ENCODE measurements at places on chromosomes 1 and 21.

DNA sequence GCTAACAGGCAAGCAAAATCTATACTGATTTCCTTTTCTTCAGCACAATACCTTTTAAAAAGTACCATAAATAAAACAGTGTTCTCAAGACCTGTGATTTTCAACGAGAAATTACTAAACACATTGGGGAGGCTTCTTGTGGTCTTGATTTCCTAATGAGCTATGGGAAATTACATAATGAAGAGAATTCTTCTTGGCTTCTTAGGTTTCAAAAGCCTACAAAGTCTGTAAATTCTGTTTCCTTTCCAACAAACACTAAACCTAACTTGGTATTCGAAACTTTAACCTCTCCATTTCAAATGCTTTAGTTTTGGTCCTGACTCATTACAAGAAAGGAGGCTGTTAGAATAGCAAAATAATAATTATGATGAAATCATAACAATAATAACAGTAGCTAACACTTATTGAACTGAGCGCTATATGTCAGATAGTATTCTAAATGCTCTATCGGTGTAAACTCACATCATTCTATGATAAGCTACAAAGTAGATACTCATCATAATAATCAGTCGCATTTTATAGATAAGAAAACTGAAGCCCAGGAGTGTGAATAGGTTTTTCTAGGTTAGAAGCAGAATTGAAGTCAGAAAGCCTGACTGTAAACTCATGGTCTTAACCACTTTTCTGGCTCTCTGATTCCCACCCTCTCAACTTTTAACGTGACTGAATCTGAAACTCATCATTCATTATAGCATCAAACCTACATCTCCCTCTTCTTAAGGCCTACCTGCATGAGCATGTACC is 486.7 kb downstream of the SMYD3 start:
- no peak for DNase-seq

DNA sequence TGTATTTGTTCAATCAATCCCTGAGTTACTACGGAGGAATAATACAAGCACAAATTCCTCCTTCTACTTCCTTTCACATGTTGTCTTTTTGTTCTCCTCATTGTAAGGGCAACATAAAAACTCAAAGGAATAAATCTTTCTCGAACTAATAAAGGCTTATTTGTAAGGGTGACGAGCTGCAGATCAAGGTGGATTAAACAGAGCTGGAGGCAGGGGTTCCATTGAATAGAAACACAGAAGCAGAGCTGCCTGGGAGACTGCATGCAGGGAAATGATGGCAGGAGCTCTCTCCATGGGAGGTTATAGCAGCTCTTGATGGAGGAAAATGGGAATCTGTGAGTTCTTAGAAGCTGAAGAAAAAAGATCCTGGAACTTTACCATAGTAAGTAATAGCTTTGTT is 160.2 kb downstream of the CYYR1 start:
- no peak for DNase-seq

DNA sequence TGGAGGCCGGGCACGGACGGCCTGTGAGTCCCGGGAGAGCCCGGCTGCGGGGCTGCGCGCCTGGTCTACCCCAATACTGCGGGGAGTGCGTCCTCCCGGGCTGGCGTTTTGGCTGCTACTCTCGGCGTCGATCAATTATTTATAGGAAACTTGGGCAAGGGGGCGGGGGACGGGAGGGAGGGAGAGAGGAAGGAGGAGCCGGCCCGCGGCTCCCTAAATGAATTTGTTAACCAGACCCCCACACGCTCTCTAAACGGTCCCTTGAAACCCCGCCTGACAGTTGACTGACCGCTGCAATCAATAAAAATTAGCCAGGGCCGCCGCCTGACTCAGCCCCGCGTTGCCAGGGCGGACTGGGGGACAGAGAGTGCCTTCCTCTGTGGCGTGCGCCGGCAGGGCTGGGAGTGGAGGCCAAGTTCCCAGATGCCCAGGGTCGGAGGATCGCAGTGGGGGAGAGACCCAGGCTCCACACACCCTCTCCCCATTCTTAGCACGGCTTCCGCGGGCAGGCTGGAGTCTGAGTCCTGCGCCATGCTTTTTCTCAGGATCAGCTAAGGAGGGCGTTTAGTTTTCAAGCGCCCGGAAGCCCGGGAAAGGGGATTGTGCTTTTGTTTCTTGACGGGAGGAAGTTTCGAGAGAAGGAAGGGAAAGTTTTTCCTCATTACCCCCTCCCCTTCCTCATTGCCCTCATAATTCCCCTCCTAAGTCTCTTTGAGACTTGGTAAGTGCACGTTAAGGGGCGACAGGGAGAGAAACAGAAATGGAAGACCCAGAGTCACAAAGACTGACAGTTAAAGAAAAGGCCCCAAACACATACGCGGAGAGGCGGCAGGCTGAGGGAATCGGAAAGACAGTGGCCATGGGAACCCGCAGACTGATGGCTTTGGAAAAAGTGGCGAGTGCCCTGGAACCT is 6.2 kb downstream of the PAX7 start:
- DNase-seq = no peak

DNA sequence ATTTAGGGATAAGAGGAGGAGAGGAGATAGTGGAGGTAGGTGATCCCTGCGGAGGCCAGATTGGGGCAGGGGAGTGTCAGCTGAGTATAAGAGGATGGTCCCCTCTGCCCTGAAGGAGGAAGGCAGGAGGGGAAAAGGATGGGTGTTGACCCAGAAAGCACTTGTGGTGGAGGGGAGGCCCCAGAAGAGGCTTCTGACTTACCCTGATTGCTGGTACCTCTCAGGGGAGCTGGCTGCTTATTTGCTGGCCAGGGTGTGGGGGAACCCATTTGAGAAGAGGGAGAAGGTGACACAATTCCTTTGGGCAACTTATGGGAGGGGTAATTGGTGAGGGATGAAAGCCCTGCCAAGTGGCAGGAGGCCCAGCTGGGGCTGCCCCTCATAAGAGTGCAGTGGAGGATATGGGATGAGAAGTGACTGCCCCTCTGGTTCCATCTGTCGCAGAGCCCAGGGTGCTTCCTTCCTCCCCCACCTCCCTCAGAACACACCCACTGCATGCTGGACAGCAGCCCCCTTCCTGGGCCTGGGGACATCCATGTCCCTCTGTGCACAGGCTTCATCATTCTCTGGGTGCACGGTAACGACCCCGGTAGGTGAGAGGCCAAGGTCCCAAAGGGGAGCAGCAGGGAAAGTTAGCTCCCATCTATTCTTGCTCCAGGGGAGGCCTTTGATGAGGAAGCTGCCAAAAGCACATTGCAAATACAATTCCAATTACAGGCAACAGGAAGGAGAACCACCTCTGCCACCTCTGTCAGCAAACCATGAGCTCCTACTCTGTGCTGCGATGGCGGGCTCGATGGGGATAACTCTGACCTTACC is 1.4 kb upstream of the PCSK9 start:
- DNase-seq = no peak

- no peak for DNase-seq
These were observed 10.6 kb downstream of the KANK4 start for GRCh38 chr1:62308606-62309005.

GRCh38 chr1:3683992-3684391 is 31.7 kb downstream of the TP73 start:
- no peak for DNase-seq

DNA sequence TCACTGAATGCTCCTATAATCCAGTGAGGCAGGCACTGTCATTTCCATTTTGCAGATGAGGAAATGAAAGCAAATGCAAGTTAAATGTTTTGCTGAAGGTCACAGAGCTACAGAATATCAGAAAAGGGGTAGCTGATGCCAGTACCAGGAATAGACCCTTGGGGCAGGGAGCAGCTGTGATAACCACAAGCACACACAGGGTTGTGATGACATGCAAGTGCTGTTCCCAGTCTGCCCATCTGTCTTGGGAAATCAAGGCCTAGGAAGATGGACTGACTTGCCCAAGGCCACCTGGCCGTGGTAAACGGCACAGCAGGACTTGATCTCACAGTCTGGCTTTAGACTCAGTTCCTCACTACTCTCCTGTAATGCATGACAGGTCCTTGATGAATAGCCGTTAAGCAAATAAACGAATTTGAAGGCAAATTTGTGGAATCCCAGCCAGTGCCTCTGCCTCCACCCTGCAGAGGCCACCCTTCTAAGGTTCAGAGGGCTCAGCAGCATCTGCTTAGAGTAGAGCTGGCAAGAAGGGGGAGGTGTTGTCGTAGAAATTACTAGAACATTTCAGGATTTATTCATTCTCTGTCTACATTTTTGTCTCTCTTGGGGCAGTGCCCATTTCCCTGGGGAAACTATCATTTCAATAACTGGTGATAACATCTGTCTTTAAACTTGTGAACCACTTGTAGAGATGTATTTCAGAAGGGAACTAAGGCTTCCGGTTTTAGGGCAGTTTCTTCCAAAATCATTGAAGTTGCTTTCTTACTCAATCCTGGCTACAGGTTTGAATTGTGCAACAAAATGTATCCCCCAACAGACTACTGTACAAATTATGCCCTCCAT is 53.2 kb upstream of the MRPS6 start:
- no peak for DNase-seq

- no peak for DNase-seq
These were observed 61.7 kb upstream of the USP24 start for GRCh38 chr1:55276671-55277376.
